Effector memory CD4-positive, alpha-beta T cell (primary cell): ENCODE measurements at places on chromosomes 1 and 21.

DNA sequence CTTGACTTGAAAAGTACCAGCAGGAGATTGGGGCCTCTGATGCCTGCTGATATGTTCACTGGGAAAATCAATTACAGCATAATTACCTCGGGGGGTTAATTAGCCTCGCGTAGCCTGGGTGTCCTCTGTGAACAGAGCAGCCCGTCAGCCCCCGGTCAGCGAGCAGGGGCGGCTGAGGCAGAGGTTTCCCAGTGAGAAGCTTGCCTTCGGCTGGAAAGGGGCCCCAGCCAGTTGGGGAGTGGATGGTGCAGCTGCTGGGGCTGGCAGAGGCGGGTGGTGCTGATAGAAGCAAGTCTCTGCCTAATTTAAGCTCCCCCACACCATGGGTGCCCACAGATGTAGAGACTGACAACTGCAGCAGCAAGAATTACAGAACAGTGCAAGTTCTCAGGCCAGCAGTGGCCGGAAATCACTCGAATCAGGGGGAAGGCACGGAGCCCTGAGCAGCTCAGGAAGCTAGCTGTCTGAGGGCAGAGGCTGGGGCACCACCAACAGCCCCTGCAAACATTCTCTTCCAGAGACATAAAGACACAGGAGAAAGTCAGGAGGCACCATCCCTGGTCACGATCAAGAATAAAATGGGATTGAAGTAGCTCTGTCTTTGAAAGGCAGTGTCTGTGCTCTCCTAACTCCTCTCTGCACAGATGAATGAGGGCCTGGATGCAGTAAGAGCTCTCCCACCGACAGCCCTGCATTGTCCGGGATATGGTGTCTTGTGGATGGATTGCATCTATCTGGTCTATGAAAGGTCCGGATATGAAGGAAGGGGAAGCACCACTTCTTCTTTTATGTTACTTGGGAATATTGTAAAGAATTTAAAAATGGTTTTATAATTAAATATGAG, 166.5 kb upstream of the CD34 start:
- no peak for DNase-seq

- no peak for DNase-seq
Measured at GRCh38 chr1:21951226-21951870, 14.2 kb upstream of the HSPG2 start.

DNA sequence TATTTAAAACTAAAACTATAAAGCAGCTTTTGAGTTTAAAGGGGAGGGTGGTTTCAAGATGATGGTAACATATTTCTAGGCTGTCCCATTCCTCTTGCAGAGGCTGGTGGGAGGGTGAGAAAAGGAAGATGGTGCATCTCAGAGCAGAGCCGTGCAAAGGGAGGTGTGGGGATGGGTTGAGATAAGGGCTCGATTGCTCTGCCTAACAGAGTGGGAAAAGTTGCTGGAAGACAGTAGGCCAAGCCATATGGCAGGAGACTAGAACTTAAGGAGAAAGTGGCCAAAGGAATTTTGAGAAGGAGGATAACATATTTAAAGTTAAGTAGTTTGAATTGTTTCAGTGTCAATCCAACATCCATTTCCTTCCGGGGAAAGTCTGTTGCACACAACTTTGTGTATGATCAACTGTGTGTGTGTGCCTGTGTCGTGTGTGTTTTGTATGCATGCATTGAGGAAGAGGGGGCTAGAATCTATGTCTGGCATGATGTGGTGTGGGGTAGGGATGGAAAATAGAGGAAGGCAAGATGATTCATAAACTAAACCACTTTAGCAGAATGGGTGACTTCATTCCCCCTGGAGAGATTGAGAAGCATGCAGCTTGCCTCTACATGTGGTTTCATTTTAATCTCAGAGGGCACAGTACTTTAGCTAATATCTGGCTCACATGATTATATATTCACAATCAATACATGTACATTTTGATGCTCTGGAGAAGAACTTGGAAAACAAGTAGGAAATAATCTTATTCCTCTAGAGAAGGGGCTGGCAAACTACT, 145.0 kb upstream of the DNAH14 start:
- DNase-seq, result no peak

DNA sequence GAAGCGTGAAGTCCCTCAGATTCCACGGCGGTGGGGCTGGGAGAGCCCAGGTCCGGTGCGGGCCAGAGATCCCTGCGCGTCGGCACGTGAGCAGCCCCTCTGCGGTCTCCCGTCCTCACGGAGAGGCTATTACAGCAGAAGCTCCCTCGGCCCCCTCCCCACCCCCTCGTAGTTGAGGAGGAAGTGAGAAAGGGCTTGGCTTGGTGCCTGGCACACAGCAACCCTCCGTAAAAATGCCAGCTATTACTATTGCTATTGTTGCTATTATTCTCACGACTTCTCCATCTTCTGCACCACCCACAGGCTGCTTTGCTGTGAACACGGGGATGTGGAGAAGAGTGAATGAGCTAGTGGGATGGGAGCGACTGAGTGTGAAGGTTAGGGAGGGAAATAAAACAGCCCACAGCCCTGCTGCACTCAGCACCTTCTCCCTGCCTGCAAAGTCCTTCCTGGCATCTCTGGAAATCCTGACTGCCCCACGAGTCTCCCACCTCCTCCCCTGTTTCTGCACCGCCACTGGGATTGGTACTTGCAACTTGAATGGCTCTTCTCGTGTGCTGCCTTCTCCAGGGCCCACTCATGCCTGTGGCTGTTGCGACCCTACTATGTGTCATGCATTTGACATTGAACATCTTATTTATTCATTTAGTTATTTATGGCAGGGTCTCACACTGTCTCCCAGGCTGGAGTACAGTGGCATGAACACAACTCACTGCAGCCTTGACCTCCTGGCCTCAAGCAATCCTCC, 26.6 kb downstream of the ZBTB18 start:
- DNase-seq, result no peak

GRCh38 chr1:45009296-45009865, 1.7 kb downstream of the HECTD3 start:
- no peak for DNase-seq

GRCh38 chr1:201737352-201738060, 91.5 kb upstream of the IPO9 start:
- no peak for DNase-seq

DNA sequence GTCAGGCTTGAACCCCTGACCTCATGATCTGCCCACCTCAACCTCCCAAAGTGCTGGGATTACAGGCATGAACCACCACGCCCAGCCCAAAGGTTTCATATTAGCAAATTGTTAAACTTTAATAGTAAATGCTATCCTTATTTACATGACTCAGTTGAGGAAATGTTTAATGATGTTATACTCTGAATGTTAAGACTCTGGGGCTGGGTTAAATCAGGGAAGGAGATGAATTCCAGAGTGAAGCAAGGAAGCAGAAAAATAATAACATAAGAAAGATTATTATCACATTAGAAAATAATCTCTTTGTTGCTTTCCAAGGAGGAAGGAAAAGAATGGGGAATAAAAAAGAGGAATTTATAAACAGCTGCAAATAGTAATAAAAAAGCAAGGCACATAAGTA, 105.3 kb downstream of the PTGS2 start:
- DNase-seq, result no peak

DNA sequence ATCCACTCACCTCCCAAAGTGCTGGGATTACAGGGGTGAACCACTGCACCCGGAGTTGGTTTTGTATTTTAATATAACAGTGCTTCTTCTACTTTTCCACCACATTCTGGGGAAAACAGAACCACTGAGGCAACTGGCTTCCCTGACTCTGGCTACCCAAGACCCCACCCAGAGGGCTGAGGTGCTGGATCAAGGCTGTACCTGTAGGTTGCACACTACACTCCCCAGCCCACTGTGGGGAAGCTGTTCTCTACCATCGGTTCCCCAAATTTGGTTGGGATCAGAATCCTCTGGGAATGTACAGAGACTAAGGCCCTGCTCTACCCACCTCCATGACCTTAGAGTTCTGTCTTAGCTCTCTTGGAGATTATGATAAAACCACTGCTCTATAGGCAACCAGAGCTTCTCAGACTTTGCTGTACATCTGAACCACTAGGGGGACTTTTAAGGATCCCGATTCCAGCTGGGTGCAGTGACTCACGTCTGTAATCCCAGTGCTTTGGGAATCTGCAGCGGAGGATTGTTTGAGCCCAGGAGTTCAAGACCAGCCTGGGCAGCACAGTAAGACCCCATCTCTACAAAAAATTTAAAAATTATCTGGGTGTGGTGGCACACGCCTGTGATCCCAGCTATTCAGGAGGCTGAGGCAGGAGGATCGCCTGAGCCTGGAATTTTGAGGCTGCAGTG, 51.6 kb downstream of the GNG4 start:
- DNase-seq, result no peak

DNA sequence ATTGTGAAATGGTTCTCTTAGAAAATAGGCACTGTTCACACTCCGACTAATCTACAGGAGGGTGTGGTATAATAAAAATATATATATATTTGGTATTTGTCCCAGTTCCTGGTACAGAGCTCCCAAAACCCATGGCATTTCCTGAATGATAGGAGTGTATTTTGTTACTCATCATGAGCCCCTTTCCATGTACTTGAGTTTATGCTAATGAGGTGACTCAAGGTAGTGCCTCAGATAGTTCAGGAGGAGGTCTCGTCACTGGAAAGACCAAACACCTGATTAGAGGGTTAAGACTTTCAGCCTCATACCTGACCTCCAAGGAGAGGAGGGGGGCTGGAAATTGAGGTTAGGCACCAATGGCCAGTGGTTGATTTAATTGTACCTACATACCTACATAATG, 57.9 kb downstream of the TTC3 start:
- DNase-seq, result no peak

- no peak for DNase-seq
Measured at GRCh38 chr1:150558303-150558704, 9.1 kb downstream of the ADAMTSL4 start.

DNA sequence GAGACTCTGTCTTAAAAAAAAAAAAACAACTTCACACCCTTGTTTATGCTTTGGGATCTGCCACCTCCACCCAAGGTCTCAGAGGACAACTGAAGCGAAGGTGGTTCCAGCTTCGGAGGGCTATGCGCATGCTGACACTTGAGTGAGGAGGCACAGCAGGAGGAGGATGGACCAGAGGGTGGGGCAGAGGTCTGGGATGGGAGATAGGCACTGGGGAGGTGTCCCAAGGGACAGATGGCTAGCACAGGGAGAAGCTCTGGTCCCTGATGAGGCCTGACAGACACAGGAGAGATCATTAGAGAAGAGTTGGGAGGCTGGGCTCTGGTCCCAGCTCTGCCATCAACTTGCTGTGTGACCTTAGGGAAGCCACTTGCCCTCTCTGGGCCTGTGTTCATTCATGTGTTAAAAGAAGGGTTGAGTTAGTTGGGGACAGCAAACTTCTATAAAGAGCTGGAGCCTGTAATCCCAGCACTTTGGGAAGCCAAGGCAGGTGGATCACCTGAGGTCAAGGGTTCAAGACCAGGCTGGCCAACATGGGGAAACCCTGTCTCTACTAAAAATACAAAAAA, 16.8 kb downstream of the E2F2 start:
- no peak for DNase-seq

DNA sequence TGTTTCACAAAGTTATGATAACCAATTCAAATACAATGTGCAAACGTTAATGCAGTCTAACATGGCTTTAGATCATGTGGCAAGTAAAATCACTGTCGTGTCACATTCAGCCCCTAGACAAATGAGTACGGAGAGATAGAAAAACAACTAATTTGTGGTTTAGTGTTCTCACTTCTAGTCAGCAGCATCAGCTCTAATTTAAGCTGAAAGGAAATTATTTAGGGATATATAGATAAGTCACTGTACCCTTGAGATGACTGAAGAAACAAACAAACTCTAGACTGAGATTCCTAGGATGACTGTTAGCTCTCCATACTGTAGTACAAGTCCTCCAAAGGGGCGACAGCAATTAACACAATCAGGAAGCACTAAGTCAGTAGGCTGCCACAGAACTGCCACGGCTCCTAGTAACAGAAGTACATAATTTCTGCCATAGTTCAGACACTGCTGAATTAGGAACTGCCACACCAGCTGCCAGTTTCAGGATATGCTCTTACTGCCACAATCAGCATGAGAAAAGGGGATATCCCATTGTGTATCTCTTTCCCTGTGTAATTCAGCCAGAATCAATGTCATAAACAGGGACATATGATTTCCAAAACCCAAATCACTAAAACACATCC, 150.4 kb upstream of the NEGR1 start:
- no peak for DNase-seq

- DNase-seq, result peak; percentile 65
Measured at GRCh38 chr1:115098979-115099692, 9.8 kb upstream of the TSPAN2 start.

- no peak for DNase-seq
Measured at GRCh38 chr1:243748706-243749283, 101.2 kb downstream of the AKT3 start.

DNA sequence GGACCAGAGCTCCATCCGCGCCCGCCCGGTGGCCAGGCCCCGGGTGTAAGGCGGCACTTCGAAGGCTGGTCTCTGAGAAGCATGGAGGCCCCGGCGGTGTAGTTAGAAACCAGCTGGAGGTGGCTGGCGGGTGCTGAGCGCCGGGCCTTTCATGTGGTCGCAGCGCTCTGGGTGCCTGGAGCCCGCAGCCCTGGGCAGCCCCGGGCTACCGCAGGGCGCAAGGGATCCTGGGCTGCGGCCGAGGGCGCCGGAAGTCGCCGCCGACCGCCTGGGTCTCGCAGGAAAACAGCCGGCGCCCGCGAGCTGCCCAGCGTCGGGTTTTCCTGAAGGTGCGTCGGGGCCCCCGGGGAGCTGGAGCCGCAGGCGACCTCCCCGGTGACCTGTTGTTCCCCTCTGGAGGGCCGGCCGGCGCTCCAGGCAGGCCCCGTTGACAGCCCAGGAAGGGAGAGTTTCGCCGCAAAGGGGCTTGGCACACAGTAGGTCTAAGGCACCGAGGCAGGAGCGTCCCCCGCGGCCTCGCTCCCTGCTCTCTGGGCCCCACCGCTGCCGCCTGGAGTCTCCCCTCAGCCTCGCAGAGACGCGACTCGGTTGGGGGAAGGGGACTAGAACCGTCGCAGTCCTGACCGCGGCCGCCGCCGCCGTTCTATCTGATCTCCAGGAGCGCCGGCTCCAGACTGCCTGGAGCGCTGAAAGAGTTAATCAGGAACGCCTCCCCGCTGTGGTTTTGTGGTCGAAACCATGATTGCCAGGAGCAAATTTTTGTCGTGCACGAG, 2.7 kb downstream of the GRHL3 start:
- DNase-seq, result peak; percentile 54

- DNase-seq, result no peak
Measured at GRCh38 chr1:14301704-14302024, 296.8 kb upstream of the KAZN start.

DNA sequence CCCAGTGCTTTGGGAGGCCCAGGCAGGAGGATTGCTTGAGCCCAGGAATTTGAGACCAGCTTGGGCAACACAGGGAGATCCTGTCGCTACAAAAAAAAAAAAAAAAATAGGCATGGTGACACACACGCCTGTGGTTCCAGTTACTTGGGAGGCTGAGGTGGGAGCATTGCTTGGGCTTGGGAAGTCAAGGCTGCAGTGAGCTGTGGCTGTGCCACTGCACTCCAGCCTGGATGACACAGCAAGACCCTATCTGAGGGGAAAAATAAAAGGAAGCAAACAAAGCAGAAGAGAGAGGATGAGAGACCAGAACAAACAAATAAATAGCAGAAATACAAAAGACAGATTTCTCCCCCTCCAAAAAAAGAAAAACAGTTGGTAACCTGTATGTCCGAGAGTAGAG, 34.0 kb downstream of the MTF2 start:
- no peak for DNase-seq

GRCh38 chr1:30753660-30754123, 3.9 kb downstream of the LAPTM5 start:
- DNase-seq, result no peak

- no peak for DNase-seq
Measured at GRCh38 chr1:198047913-198048312, 108.9 kb upstream of the NEK7 start.
